ENCODE measurements at places on chromosomes 2 and 18. TPM values are rescaled to one million over a fixed set of nuclear protein-coding genes. Genes with fewer than 3 reads are reported as not detected.

SLC38A11 gene
- under 0.01 TPM for total RNA-seq

DSC1 gene
- not detected for total RNA-seq

DRC1 gene
- 0.18 TPM for total RNA-seq

METAP1D gene
- 3.4 TPM for total RNA-seq

CARF gene
- total RNA-seq, result 3.1 TPM

HOXD10 gene
- total RNA-seq, result not detected

PRKAG3 gene
- total RNA-seq, result not detected

CAVIN2 gene
- 11.5 TPM for total RNA-seq

ACKR3 gene
- not detected for total RNA-seq

NAT8 gene
- total RNA-seq, result not detected

FTCDNL1 gene
- 0.18 TPM for total RNA-seq

TMEM198 gene
- total RNA-seq, result 0.18 TPM

CYRIA gene
- total RNA-seq, result 1.7 TPM

ZFAND2B gene
- total RNA-seq, result 21.9 TPM

SIX3 gene
- not detected for total RNA-seq

EML6 gene
- 0.18 TPM for total RNA-seq

LOXHD1 gene
- not detected for total RNA-seq

ALPP gene
- total RNA-seq, result not detected

LRP2 gene
- not detected for total RNA-seq

PDCL3 gene
- 22.8 TPM for total RNA-seq

ELOA2 gene
- total RNA-seq, result not detected

DUSP19 gene
- 1.4 TPM for total RNA-seq

SCYGR4 gene
- total RNA-seq, result not detected

POU3F3 gene
- not detected for total RNA-seq

SERPINB10 gene
- not detected for total RNA-seq

GPBAR1 gene
- not detected for total RNA-seq

DQX1 gene
- total RNA-seq, result not detected

Measured in IMR-90 (cell line).